Stomach (tissue), 19 donors: ENCODE measurements at places on chromosomes 3 and 15.

DNA sequence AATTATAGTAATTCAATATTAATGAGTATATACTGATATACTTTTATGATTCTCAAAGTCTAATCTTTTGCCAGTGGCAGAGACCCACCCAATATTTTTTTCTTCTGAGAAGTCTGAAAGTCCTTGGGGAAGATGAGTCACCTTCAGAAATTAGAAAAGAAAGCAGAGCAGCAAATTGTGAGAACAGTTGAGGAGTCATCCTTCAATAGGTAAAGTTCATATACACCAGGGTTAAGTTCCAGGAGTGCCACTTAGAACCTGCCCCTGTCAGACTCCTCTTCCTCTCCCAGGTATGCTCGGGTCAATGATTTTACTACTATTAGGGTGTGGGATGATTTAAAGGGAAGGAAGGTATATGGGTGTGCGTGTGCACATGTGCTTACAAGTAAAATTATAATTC is 7.1 kb downstream of the CLRN1 start:
- no peak for DNase-seq

DNA sequence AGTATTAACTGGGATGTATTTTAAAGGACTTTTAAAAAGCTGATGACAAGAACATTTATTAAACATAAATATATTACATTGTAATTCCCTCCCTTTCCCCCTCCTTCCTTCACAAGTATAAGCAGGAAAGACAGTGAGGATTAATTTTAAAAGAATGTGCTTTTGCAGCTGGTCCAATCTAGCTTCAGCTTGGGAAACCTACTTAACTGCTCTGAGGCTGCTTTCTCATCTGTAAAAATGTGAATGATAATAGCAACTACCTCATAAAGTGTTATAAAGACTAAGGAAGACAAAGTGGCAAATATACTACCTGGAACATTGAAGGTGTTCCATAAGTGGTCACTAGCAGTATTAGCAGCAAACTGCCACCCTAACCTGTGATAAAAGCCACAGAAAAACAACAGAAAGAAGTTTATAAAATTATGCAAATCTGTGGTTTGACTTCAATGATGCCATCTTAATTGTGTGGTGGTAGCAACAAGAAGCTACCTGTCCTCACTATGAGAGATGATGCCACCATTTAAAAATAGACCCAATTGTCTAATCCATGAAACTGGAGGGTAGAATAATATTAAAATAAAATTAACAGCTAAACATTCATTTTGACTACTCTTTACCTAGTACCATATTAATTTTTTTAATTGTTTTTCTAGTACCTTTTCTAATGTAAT is 20.0 kb downstream of the DHX36 start:
- DNase-seq: no peak

GRCh38 chr3:117435506-117435905 is 725.9 kb downstream of the TUSC7 start:
- no peak for DNase-seq

GRCh38 chr15:49847423-49848281 is 226.8 kb downstream of the DTWD1 start:
- no peak for DNase-seq

- DNase-seq: no peak
These were observed 77.5 kb downstream of the RAD18 start for GRCh38 chr3:8885536-8886316.

- peak; percentile 70 for DNase-seq
These were observed 195.7 kb upstream of the ATP11B start for GRCh38 chr3:182597621-182598041.

- DNase-seq: no peak
These were observed 7.2 kb upstream of the IVD start for GRCh38 chr15:40398413-40398873.
